NCI-H1694 treated with DMSO at 0.1 percent for 48 hours (cell line): ENCODE measurements at places on chromosomes 6 and 20.

GRCh38 chr6:160412993-160413392, 64.8 kb downstream of the SLC22A3 start:
- DNase-seq = no peak

DNA sequence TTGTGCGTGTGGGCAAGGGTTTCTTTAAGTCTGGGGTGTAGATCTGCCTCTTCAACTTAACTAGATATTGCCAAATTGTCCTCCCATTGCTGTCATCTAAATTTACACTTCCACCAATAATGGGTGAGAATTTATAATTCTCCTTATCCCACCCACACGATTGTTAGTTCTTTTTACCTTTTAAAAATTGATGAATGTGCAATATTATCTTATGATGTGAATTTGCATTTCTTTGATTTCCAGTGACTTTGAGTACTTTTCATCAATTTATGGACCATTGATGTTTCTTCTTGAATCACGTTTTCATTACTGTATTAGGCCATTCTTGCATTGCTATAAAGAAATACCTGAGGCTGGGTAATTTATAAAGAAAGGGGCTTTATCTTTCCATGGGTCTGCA, 17.2 kb upstream of the TPD52L1 start:
- no peak for DNase-seq

- DNase-seq = no peak
These were observed 63.7 kb upstream of the COL21A1 start for GRCh38 chr6:56311061-56311460.

GRCh38 chr6:155996151-155996550, 540.5 kb upstream of the NOX3 start:
- no peak for DNase-seq

- no peak for DNase-seq
These were observed 24.6 kb upstream of the ZBTB24 start for GRCh38 chr6:109507490-109508072.

GRCh38 chr20:1528811-1529210, 28.7 kb downstream of the SIRPD start:
- DNase-seq = no peak

DNA sequence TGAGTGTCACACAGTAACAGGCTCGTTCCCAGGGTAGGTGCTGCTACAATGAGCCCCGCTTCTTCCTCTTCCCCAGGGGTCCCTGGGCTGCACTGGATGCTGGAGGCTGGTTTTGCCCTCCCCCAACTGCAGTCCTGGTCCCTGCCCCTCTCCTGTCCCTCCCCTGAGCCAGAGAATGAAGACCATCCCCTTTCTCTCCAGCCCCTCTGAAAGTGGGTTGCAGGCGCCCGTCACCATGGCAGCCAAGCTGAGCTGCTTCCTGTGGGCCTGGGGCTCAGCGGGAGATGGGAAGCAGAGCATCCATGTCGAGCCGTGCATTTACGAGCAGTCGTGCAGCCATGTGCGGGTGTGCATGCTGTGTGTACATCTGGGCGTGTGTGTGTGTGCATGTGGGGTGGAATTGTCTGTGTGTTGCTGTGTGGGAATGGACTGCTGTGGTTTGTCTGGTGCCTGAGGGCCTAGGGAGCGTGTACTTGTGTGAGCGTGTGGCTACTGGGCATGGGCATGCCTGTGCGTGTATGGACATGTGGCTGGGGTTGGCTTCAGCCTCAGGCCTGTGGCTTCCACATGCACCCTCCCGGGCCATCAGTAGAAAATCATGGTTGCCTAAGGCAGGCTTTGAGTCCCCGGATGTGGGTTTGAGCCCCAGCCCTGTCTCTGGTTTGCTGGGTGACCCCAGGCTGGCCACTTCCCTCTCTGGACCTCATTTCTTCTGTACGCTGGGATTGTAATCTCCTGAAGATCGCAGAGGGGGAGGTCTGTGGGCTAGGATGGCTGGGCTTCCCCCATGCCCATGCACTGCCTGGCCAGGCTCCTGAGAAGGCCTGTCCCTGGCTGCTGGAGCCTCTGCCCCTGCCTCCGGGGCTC, 48.8 kb downstream of the SRC start:
- no peak for DNase-seq

- no peak for DNase-seq
These were observed 112.7 kb downstream of the PSMB1 start for GRCh38 chr6:170440437-170440836.
